Right cardiac atrium (tissue), 5 donors: ENCODE measurements at places on chromosomes 13 and 19. TPM values are rescaled to one million over a fixed set of nuclear protein-coding genes. Genes with fewer than 3 reads are reported as not detected.

DNA sequence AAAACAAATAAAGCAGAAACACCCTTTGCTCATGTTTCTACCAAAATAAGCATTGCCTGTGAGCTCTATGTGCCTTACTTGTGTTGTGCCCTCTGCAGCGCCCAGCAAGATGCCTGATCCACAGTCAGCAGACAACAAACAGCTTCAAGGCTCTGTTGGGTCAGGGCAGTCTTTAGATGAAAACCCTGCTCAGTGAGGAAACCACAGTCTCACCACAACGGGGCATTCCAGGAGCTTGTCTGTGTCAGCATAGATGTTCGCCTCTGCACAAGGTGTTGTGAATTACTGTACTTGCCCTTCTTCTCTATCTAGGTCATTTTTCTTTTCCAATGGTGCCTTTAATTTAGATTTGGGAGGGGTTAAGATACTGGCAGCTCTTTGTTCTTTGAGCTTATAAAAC, 251.9 kb downstream of the COL4A1 start:
- DNase-seq, result no peak

DNA sequence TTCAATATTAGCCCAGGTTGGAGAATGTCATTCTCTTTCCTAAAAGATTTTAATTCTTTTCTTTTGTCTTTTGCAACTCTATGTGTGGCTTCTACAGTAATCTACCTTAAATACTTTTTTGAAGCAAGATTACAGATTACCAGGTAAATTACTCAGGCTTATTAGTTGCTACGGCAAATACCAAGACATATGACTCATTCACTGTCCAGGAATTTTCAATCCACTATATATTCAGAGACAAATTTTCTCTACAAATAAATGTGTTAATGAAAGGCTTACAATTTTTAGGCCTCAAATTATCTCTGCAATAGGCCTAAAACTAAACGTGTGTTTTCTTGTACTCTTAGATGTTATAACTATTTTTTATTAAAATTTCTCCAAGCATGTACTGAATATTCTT, 631.3 kb downstream of the DIAPH3 start:
- DNase-seq, result no peak

OR7G3 gene
- not detected for total RNA-seq

DNA sequence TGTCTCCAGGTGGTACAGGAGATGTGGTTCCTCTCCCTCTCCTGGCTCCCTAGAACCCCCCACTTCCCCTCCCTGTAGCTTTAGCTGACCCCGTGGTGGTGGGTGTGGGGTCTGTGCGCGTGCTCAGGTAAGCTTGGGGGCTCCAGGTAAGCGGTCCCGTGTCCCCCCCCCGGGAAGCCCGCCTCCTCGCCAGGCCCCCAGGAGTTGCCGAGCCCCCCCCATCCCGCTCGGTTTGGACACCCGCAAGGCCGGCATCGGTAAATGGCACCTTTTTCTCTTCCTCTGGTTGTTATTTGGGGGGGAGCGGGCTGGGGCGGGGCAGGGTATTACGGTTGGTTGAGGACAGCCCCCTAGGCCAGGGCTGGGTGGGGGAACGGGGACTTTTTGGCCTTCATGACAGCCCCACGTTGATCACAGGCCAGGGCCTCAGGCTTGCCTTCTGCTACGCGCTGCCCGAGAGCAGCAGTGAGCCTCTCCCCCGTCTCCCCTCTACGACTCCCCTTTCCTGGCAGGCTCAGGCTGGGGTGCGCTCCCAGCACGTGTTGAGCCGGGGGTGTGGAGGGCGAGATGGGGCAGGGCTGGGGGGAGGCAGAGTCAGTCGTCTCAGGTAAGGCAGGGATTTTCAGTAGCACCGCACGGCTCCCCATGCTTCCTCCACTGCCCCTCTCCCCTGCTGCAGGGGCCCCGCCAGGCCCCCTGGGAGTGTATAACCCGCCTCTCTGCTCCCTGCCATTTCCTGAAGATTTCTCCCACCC, 10.7 kb upstream of the LIN7B start:
- DNase-seq, result no peak

GRCh38 chr13:109361562-109362289, 424.7 kb downstream of the IRS2 start:
- DNase-seq, result no peak
